Breast epithelium (tissue), 4 donors: ENCODE measurements at places on chromosomes 7 and 10.

DNA sequence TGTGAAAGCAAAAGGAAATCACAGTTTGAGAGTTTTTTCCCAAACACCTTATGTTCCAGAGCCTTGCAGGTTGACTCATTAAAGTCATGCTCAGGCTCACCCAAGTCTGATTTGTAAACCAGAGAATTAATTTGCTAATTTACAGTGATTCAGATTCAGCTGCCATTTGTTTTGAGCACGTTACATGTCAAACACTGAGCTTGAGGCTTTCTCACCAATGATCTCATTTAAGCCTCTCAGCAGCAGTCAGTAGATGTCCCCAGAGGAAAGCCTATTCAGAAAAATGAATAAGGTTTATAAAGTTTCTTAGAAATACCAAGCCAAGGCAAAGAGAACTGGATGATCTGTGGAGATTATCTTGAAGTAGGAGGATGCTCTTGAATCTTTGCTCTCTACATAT is 420.4 kb downstream of the HTR7 start:
- DNase-seq: no peak

DNA sequence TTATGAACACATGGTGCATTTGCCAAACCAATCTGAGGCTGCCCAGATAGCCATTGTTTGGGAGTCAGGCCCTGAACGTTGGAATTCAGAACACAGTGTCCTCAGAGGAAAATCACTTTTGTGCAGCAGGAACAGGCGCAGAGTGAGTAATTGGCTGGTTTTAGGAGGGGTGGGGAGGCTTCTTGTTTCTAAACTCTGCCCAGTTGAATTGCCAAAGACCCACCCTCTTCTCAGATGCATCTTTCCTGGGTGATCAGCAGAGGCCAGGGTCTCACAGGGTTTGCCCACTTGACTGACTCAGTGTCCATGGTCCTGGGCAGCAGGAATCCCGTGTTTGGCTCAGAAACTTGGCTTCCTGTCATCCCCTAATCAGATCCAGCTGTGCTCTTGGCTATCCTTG is 24.3 kb downstream of the PRLHR start:
- peak; percentile 67 for DNase-seq

GRCh38 chr7:146255609-146256008 is 139.0 kb downstream of the CNTNAP2 start:
- DNase-seq: no peak

DNA sequence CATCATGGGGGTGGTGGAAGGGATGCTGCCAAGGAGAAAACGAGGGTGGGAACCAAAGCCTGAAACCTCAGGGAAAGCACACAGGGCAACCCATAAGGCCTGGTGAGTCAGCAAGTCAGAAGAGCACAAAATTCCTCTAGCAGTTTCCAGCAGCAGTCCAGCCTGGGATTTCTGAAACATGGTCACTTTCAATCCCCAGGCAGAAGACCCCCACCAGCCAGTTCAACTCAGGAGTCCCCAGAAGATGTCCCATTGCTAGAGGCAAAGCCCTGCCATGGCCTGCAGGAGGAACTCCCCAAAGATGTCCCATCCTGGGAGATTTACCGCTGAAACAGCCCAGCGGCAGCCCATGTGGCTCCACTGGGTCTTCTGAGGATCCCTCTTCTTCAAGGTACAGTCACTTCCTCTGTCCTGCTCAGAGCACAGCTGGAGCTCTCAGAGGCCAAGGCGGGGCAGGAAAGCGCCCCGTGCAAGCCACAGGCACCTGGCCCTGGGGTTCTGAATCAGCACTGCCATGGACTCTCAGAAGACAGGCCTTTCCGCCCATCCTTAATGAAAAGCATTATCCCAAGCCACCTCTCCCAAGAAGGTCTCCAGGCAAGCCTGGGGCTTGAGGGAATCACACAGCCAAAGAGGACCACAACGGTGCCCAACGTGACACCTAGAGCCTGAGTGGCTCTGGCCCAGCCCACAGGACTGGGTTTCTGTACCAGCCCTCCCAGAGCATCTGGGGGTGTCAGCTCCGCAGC is 196.9 kb downstream of the GRID1 start:
- no peak for DNase-seq

DNA sequence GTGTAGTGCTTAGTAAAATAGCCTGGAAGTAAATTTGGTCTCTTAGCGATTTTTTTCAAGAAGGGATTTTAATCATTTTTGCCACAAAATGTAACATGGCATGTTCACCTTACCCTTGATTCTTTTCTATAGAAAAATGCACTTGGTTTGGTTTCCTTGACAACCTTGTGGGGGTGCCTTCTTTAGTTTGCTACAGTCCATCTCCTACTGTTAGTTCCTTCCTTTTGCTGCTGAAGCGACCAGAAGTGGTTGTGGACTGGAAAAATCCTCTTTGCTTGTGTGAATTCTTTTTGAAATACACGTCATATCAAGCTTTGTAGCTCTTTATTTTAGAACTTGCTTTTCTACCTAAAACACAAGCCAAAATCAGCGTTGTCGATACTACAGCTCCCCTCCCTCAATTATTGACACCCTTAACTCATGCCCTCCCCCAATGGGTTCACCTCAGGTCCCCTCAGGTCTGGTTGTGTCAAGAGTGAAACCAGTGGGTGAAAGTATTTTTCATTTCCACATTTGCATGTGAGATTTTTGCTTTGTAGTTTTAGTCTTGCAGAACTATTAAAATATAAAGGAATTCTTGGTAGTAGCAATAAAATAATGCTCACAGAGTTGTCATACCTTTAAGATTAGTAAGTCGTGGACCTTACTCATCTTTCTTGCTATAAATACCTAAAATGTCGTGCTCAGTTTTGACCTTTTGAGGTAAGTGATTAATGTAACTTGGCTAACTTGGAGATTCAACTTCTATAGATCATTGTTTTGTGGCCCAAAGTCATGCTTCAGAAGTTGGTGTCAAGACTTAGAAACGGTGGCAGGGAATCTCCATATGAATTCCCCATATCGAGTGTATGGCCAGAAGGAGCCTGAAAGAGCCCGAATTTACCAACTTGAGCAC is 1.5 kb downstream of the ACTR3B start:
- DNase-seq: no peak

DNA sequence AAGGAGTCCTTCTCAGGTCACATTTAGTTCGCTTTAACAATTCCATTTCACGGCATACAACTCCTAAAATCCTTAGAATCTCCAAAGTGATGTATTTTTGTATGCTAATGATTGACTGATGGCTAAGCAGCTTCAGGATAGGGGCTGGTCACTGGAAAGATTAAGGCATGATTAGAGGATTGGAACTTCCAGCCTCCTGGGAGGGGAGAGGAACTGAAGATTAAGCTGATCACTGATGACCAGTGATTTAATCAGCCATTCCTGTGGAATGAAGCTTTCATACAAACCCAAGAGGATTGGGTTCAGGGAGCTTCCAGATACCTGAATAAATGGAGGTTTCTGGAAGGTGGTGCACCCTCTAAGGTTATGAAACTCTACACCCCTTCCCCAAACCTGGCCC is 123.9 kb upstream of the CDK13 start:
- no peak for DNase-seq

- no peak for DNase-seq
These were observed 95.3 kb upstream of the MAGI2 start for GRCh38 chr7:79548727-79549126.

DNA sequence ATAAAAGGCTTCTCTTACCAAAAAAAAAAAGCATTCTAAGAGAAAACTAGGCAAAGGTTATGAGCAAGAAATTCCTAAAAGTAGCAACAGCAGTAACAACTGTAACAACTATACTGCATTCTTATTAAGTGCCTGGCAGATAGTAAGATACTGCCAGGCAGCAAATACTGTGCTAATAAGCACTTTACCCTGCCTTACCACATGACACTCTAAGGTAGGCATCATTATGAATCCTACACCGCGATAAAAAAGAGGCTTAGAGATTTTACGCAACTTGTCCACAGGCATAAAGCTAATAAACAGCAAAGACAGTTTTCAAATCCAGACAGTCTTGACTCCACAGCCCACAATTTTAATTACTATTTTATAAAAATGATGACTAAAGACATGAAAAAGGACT is 83.2 kb downstream of the USP6NL start:
- no peak for DNase-seq

DNA sequence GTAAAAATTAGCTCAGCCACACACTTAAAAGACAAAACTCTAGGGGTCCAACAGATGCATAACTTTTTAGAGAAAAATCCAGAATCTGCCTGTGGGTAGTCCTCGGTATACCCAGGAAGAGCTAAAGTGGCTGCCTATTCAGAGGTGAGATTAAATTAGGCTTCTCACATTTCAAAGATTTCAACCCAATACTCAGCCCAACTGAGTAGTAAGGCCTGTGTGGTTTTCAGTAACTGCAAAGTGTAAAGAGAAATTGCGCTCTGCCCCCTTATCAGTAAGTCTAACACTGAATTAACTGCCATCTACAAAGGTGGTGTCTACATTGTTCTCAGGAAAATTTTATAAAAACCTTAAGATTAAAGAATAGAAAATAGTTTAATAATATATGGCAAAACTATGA is 88.2 kb downstream of the ELMO1 start:
- no peak for DNase-seq

- DNase-seq: no peak
These were observed 6.9 kb upstream of the CREB3L2 start for GRCh38 chr7:138008588-138009349.

- DNase-seq: no peak
These were observed 7.6 kb downstream of the PNLIPRP1 start for GRCh38 chr10:116598329-116598728.

- DNase-seq: no peak
These were observed 4.3 kb upstream of the LOXL4 start for GRCh38 chr10:98272245-98272644.

GRCh38 chr7:94003446-94004023 is 620 bp downstream of the BET1 start:
- DNase-seq: no peak

GRCh38 chr10:99784016-99784726 is 1.7 kb downstream of the ABCC2 start:
- no peak for DNase-seq

DNA sequence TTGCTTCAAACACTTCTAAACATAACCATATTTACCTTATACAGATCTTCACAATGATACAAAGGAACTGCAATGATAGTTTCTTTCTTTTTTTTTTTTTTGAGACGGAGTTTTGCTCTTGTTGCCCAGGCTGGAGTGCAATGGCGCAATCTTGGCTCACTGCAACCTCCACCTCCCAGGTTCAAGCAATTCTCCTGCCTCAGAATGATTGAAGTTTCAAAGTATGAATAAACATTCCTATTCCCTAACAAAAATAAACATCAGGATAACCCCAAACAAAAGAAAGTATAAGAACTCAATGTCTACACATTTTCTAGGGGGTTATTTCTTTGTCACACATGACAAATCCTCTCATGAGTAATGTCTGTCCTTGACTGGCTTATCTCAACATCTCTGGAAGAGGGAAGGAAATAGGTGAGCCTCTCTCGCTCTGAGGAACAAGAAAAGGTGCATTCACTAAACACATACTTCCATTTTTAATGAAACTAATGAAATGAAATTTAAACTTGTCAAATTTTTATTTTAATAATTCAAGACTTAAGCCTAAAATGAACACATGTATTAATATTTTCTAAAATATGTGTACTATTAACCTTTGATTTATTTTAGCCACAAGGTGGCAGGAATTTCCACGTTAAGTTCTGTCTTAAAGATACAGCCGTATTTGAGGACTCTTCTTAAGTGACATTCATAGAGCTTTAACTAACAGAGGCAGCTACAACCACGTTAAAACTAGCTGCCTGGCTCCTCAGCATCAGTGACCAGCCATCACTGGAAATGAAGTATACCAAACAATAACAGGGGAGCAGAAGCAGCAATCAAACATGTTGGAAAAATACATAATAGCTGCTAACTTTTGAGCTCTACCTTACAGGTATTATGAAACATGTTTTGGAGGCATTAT is 58.3 kb downstream of the MALSU1 start:
- DNase-seq: no peak

- no peak for DNase-seq
These were observed 312.4 kb downstream of the CACNA2D1 start for GRCh38 chr7:82131215-82131614.

GRCh38 chr10:59179068-59179467 is 2.6 kb downstream of the PHYHIPL start:
- DNase-seq: no peak

DNA sequence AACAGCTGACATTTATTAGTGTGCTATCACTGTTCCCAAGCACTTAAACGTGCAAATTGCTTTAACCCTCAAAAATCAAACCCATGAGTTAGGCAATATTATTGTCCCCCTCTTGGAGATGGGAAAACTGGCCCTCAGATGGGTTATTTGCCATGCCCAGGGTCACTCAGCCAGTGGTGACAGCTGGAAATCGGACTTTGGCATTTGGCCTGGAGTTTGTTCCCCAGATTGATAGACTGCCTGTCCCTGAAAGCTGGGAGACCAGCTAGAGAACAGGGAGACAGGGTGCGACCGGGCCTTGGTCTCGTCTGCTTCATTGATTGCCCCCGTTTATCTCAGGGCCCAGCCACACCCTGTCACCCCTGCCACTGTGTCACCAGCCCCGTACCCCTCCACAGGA is 366.3 kb upstream of the GALNT17 start:
- no peak for DNase-seq

DNA sequence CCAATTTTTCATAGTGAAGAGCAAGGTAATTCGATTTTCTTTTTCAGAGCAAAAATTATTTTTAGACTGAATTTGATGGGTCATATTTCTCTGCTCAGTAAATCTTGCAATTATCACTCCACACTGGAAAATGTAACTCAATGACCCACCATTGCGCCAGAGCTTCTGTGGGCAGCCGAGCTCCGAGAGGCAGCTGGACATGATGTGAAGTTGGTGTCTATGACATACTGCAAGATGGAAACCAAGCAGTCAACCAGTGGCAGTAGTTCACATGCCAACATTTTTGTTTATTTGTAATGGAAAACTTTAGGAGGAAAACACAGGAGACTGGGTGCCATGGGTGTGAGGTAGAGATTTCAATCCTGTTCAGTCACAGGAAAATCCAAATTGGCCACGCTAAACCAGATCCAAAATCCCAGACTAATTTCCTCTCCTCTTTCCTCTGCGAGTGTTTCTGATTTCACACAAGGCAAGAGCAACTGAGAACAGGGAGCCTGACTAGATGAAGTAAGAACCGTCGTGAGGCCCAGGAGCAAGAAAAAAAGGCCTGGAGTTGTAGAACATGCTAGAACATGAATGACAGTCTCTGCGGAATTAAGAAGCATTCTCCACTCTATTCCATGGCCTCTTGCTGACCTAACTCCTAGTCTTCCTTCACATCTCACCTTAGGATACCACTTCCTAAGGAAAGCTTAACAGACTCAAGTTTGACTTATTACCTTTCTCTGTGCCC is 39.3 kb downstream of the CALD1 start:
- no peak for DNase-seq

DNA sequence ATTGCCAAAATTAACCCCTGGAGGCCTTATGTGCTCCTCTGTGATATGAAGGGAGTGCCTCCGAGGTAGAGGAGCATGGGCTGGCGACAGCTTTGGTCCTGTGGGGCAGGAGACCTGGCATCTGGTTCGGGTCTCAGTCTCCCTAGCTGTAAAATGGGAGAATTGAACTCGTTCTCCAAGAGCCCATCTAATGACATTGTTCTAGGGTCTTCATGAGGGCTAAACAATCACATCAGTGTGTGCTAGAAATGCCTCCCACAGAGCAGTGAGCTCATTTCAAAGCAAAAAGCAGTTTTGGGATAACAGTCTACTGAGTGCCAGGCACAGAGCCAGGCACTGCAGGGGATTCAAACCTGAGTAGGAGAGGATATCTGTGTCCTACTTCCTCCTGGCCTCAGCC is 248.0 kb downstream of the RPS24 start:
- no peak for DNase-seq

GRCh38 chr10:78335691-78336401 is 302.2 kb downstream of the RPS24 start:
- no peak for DNase-seq

GRCh38 chr10:25068152-25069058 is 52.0 kb downstream of the THNSL1 start:
- DNase-seq: no peak

GRCh38 chr10:132405463-132405991 is 8.5 kb downstream of the PWWP2B start:
- DNase-seq: no peak
